ENCODE measurements at places on chromosomes 4 and X. TPM values are rescaled to one million over a fixed set of nuclear protein-coding genes. Genes with fewer than 3 reads are reported as not detected.

The PCGF3 gene
- 38.9 TPM for total RNA-seq

The CXorf49 gene
- not detected for total RNA-seq

The SSX1 gene
- total RNA-seq = not detected

The TBX22 gene
- not detected for total RNA-seq

The TMSB15C gene
- 4.6 TPM for total RNA-seq

DNA sequence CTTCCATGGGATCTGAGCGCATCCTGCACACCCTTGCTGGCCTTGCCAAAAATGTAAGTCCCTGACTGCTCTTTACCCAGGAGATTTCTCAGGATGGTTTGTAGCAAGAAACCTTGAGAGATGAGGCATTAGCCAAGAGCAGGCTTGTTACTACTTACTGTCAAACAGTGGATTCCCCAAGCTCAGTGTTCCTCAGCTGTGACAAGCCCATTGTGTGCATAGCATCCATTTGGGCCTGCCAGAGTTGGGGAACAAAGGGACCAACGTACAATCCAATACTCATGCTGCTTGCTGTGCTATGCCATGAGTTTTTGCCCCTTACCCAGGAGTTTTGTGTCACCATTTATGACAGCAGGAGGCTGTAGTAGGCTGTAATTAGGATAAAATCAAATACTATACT lies 267.6 kb downstream of the TENM3 start:
- H3K36me3 ChIP-seq = no peaks in the 10 kb centered on the region
- H3K4me1 ChIP-seq = no peaks in the 10 kb centered on the region
- no peak for DNase-seq
- no peak overlapping the region for H3K4me3 ChIP-seq
- no peaks in the 10 kb centered on the region for H3K27me3 ChIP-seq

GRCh38 chr4:128682942-128683666 lies 126.4 kb upstream of the JADE1 start:
- no peak overlapping the region for H3K27ac ChIP-seq
- H3K4me1 ChIP-seq = no peaks in the 10 kb centered on the region
- H3K27me3 ChIP-seq = peaks cover 16% of the 10 kb centered on the region
- DNase-seq = no peak

DNA sequence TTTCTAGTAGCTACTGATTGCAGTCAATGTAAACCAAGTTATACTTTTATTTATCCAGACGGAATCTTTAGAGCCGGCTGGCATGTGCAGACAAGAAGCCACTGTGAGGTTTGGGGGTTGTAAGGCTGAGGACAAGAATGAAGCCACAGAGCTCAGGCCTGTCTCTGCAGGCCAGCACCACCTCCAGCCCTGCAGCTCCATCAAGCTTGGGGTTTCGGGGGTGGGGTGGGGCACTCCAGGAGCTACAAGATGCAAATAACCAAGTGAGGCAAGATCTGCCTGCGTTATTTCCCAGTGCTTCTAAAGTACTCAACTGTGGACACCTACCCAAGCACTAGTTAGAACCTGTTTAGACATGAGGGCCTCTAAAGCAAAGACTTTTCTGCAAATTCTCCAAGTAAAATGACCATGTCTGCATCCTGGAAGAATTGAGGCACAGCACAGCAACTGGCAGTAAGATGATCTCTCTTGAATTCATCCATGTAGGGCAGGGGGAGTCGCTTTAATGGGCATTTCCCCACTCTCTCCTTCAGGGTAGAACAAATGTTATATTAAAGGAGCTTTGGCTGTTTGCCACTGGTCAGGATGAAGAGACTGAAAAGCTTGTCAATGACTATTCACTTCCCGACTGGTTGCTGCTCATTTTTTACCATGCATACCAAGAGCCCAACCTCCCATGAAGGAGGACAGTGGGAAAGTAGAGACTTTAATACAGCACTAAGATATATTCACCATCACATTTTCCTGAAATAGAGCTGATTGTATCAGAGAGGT lies 222.5 kb downstream of the MGST2 start:
- DNase-seq = no peak
- H3K4me3 ChIP-seq = no peak overlapping the region
- H3K4me1 ChIP-seq = peaks cover 7% of the 10 kb centered on the region
- no peak overlapping the region for H3K27ac ChIP-seq
- H3K36me3 ChIP-seq = no peaks in the 10 kb centered on the region
- H3K27me3 ChIP-seq = peaks cover 3% of the 10 kb centered on the region

DNA sequence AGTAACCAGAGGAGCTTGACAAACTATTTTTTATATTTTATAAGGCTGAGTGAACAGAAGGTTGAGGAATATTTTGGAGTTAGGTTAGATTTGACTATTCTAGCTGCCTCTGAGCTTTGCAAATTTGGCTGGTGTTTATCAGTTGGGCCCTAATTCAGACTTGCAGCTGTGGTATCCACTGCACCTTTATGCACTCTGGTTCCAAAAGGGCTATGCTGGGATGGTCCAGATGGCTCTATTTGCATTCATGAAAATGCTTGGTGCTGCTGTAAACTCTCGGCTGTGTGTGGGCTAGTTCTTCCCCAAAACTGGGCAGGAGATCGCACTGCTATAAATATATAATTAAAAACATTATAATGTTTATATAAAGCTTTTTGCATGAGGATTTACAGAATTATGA lies 106.3 kb downstream of the REPS2 start:
- no peak overlapping the region for H3K27ac ChIP-seq
- H3K4me1 ChIP-seq = no peaks in the 10 kb centered on the region
- no peaks in the 10 kb centered on the region for H3K36me3 ChIP-seq
- H3K27me3 ChIP-seq = no peaks in the 10 kb centered on the region
- H3K4me3 ChIP-seq = no peak overlapping the region
- no peak for DNase-seq

GRCh38 chr4:26867914-26868684 lies 7.5 kb downstream of the STIM2 start:
- H3K4me3 ChIP-seq = no peak overlapping the region
- no peak for DNase-seq
- peaks cover 70% of the 10 kb centered on the region for H3K4me1 ChIP-seq
- no peaks in the 10 kb centered on the region for H3K27me3 ChIP-seq

- no peak overlapping the region for H3K4me3 ChIP-seq
- no peak for DNase-seq
- no peaks in the 10 kb centered on the region for H3K27me3 ChIP-seq
- no peaks in the 10 kb centered on the region for H3K4me1 ChIP-seq
Measured at GRCh38 chrX:63935835-63936234, 150.8 kb upstream of the ARHGEF9 start.

GRCh38 chr4:20281453-20281852 lies 29.7 kb downstream of the SLIT2 start:
- H3K4me1 ChIP-seq = no peaks in the 10 kb centered on the region
- H3K27ac ChIP-seq = no peak overlapping the region
- no peaks in the 10 kb centered on the region for H3K27me3 ChIP-seq
- H3K4me3 ChIP-seq = no peak overlapping the region
- DNase-seq = no peak
